SJSA1 (cell line): ENCODE measurements at places on chromosomes 7 and 10. TPM values are rescaled to one million over a fixed set of nuclear protein-coding genes. Genes with fewer than 3 reads are reported as not detected.

DNA sequence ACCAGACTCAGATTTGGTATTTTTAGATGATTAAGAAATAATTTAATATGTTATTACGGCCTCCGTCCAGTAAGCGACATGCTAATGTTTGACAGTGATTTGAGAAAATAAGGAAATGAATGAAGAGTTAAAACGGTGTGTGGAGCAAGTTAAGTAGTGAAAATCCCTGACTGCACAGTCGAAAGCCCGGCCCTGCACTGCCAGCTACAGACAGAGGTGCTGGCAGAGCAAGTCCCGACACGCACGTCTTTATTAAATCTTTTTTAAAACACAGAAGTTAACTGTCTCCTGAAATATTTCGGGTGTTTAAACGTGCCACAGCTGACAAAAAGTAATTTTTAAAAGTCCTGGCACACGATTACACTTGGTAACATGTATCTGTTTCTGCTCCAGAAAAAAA lies 293.4 kb upstream of the RNF32 start:
- DNase-seq, result no peak

DNA sequence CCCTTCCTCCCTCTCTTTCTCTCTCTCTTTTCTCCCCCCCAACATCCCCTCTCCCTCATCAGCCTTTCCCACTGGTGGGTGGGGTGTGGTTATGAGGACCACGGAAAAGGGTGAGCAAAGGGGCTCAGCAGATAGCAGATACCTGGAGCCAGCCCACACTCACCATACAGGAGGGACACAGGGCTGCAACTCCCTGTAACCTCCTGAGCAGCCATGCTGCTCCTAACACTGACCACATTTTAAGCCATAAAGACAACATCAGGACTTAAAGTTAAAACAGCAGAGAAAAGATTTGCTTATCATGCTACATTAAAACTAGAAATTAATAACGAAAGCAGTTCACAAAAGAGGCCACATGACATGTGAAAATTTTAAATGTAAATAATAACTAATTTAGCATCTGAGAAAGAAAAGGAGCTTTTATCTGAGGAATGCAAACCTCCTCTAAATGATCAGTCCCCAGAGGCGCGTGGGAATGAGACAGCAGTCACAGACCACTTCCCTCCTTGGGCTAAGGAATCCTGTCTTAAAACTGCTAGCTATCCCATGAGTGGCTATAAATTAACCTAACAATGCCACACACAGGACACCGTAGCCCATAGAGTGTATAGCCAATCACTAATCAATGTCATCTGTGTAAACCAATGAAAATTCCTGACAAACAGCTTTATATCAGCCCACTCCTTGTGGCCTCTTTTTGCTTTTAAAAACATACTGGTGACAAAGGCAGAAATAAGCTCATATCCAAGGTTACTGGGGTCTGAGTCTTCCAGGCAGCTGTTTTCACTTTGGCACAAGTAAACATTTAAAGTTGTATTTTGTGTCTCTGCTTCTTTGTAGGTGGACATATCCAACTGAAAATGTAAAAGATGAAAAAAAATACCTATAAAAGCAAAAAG lies 33.3 kb downstream of the PKD1L1 start:
- DNase-seq, result peak; percentile 85

DNA sequence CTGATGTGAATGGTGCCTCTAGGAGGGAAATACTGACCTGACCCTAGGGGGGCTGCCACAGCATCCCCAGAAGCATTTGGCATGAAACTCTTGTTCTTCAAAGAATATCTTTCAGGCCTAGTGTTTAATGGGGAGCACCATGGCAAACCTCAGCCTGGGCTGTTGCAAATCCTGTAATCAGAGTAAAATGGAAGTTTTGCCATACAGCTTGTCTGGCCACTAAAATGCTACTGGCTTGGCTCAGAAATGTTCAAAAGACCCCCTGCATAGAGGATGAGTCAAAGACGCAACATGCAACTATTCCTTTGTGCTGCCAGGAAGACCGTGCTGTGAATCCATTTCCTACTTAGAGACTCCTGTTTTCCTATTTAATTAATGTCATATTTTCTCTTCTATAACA lies 26.7 kb downstream of the HECW1 start:
- peak; percentile 73 for DNase-seq

Gene EXOC6
- 10.5 and 18.6 TPM in 2 replicates for total RNA-seq

GRCh38 chr7:26534649-26535482 lies 243.2 kb downstream of the SNX10 start:
- no peak for DNase-seq
